ENCODE measurements at places on chromosomes 6 and 20.

- DNase-seq: no peak
Observed at GRCh38 chr6:3489027-3489757, 32.3 kb upstream of the SLC22A23 start.

GRCh38 chr6:70823651-70824050 lies 133.2 kb downstream of the B3GAT2 start:
- no peak for DNase-seq

GRCh38 chr6:111995404-111995803 lies 58.5 kb upstream of the CCN6 start:
- no peak for DNase-seq

DNA sequence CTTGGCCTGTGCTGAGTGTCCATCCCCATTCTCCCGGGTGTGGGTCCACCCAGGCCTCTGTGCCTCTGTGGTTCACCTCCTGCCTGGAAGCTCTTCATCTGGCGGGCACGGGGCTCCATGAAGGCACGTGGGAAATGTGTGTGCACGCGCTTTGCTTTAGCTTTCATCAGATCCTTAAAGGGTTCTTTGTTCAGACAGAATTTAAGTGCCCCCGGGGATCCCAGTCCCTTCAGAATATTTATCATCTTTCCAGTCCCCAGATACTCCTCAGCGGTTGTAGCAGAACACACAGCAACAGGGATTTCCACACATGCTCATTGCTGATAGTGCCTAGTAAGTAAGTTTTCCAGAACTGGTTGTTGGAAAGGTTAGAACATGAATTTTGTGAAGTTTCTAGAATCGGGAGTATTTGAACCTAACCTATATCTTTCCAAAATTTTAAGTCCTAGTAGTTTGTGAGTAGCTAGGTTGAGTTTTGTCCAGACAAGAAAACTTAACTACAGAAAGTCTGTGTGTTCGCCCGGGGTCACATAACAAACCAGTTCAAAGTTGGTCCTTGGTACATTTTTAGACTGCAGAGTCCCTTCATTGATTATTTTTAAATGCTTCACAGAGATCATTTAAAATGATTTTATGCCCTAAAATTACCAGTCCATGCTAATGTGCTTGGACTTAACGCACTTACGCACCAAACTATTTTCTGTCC lies 67.7 kb downstream of the RPP40 start:
- DNase-seq: no peak

DNA sequence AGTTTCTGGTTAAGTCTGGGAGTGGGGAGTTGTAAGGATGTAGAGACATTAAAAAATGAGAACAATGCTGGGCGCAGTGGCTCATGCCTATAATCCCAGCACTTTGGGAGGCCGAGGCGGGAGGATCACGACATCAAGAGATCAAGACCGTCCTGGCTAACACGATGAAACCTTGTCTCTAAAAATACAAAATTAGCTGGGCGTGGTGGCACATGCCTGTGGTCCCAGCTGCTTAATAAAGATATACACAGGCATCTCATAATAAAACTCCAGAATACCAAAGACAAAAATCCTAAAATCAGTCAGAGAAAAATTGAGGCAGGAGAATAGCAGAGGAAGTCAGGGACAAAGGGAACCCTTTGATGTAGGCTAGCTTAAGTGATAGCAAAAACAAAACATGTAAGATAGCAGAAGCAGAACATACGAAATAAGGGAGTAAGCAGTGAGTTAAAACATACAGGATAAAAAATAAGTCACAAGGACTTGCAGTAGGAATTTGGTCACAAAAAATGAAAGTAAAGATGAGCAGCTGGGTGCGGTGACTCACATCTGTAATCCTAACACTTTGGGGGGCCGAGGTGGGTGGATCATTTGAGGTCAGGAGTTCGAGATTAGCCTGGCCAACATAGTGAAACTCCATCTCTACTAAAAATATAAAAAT lies 23.6 kb downstream of the DDX43 start:
- no peak for DNase-seq

DNA sequence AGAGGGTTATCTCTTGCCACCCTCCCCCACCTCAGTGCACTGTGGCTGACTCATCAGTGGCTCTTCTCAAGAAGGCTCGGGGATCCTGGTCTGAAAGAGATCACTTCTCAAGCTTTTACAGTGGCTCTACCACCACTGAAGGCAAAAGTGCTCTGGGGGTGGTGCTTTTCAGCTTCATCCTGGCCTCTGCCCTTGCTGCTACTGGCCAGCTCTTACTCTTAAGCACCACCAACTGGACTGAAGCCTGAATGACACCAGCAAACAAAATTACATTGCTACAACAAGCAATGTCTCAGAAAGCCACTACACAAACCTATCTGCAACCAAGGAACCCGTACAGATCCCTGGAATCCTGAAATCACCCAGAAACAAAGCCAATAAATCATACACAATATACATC lies 402.1 kb downstream of the EPHA7 start:
- DNase-seq: no peak

- no peak for DNase-seq
Observed at GRCh38 chr6:31711233-31711632, 3.9 kb upstream of the LY6G6D start.

DNA sequence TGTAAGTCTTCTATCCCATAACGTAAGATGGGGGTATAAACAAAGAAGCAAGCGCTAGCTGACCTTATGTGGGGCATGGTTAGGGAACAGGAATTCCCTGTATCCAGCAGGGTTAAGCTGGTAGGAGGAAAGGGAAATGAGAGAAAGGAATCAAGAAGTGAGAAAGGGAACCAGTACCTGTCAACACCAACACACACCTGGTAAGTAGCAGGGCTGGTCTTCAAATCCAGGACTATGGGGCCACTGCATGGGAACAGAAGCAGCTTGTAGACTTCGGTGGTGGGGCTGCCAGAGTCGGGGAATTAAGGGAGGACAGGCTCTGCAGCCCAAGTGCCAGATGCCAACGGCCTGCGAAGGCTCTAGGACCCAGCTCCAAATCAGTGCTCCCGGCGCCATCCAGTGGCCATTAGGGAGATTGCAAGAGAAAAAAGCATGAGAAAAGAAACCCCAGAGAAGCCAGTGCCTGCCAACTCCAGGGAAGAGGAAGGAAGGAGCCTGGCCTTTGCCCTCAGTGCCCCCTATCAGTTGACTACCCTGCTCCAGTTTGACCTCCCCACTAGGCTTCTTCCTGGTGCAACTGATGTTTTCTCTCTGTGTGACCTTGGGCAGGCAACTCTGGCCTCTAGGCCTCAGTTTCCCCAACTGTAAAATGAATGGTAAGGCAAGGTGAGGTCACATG lies 15.8 kb upstream of the RBPJL start:
- DNase-seq: peak; percentile 38

- no peak for DNase-seq
Observed at GRCh38 chr20:51221791-51222408, 199.0 kb upstream of the KCNG1 start.

- DNase-seq: no peak
Observed at GRCh38 chr6:25173951-25174474, 105.2 kb upstream of the CARMIL1 start.

GRCh38 chr20:11366660-11367059 lies 551.0 kb upstream of the BTBD3 start:
- DNase-seq: no peak

DNA sequence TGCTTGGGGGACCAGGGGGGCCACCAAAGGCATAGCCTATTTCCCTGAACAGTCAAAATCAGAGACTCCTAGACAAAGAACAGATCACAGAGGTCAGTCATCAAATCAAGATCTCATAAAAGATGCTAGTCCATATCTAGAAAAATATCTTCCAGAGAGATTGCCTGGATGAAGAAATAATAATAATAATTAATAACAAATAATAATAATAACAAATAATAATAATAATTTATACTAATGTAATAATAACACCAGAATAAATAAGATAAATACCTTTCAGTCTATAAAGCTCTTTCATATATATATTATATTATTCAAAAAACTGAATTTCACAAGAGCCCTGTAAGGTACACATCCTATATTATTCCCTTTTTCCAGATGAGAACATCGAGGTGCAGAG lies 129.6 kb downstream of the PAX1 start:
- DNase-seq: no peak
